ENCODE measurements at places on chromosomes 1 and 21. TPM values are rescaled to one million over a fixed set of nuclear protein-coding genes. Genes with fewer than 3 reads are reported as not detected.

Gene LRRC8D
- total RNA-seq, result 10.7 TPM

Gene IFNAR2
- 36.1 TPM for total RNA-seq

Gene TMEM269
- 0.27 TPM for total RNA-seq

Gene LCA5L
- total RNA-seq, result 1.2 TPM

Gene ADAMTS4
- 171 TPM for total RNA-seq

Gene RIMKLA
- total RNA-seq, result 0.14 TPM

Gene LMX1A
- not detected for total RNA-seq

Gene ALX3
- total RNA-seq, result not detected

GRCh38 chr1:8858112-8858668, 20.3 kb downstream of the ENO1 start:
- no peak for DNase-seq

DNA sequence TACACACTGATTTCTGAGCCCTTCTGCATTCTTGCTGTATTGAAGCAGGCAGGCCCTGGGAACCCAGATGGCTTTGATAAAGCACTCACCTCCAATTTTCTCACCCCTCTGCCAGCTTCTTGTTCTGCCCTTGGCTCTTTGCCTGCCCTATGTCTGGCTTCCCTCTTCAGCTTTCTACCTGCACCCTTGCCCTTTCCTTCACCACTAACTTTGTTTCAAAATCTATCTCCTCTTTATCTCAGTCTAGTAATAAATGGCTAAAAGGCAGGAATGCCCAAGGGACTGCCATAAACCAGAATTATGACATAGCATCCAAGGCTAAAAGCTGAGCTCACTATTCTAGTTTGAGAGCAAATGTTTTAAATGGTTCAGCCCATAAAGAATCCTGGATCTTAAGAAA, 178.7 kb downstream of the TNR start:
- DNase-seq, result no peak

GRCh38 chr1:23854568-23854967, 13.5 kb downstream of the FUCA1 start:
- no peak for DNase-seq

GRCh38 chr1:173489149-173489600, 12.0 kb downstream of the PRDX6 start:
- no peak for DNase-seq

DNA sequence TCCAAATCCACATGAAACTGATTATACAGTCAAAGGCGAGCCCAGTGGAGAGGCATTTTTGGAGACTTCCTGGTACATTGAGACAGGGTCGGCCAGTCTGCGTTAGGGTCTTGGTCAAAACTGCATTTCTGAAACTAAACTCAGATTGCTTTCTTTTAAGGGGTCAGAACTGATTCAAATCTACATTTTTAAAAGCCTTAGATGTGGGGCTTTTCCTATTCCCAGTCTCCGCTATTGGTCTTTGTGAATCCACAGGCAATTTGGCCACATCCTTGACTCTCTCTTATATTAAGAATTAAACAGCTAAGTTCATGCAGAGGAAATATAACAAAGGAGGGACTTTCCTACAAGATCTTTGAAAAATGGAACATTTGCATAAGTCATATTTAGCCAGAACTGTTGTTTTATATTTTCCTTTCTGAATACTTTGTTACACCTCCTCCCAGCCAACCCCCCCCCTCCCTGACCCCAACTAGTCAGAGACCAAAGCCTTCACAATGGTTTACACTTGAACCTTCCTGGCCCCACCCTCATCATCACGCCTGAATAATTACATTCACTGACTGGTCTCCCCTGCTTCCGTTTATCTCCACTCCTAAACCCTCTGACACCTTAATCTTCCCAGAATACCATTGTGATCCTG, 30.9 kb downstream of the SELL start:
- DNase-seq, result no peak

DNA sequence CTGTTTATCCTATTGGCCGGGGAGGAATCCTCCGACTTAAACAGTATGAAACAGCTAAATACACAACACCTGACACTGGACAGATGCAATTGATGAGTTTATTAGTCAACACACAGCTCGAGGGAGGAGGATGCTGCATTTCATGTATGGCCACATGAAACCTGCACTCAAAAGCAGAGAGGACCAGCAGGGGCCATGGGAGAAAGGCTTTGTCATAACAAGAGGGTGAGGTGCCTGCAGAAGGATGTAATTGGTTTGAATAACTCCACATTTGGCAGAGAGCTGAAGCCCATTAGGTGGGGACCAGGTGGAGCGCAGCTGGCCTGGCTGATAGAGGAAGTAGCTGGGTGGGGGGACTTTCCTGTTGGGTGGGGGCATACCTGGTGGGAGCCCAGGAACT, 599.1 kb downstream of the PTPRU start:
- no peak for DNase-seq

- no peak for DNase-seq
Observed at GRCh38 chr1:42928859-42929258, 29.8 kb downstream of the SLC2A1 start.

- no peak for DNase-seq
Observed at GRCh38 chr1:204434116-204434755, 22.6 kb upstream of the PPP1R15B start.
